C1 segment of cervical spinal cord (tissue), 14 donors: ENCODE measurements at places on chromosomes 3 and 15.

DNA sequence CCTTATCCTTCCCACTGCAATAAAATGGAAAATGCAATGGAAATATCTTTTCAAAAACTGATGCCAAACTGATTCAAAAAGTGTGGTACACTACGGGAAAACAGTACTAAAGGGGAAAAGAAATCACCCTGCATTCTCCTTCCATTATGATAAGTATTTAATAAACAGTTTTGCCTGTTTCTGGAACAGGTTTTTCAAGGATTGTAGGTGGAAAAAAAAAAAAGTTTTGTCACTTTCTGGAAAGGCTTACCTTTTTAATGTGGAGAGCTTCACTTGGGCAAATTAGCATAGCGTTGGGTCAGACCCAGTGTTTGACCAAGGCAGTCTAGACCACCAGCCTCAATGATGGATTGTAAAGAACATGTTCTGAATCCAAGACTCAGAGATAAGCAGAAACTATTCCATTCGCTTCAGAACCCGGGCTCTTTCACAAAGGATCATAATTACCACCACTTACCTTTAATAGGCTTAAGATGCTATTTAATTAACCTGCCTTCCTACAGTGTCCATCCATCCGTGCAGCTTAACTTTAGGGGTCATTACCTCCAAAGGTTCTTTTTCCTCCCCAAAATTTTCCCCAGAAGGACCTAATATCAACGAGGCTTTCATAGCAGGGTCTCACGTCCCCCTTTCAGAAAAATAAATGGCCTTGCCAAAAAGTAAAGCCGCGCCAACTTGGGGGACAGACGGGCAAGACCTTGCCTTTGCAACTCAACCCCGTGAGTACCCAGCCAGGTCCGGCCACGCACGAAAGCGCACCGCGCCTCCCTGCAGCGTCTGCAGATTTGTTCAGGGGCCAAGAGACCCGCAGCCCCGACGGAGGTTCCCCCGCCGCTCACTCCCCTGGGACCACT is 1.0 kb downstream of the DCBLD2 start:
- no peak for DNase-seq

GRCh38 chr3:52477796-52478095 is 17.4 kb upstream of the STAB1 start:
- DNase-seq, result no peak

DNA sequence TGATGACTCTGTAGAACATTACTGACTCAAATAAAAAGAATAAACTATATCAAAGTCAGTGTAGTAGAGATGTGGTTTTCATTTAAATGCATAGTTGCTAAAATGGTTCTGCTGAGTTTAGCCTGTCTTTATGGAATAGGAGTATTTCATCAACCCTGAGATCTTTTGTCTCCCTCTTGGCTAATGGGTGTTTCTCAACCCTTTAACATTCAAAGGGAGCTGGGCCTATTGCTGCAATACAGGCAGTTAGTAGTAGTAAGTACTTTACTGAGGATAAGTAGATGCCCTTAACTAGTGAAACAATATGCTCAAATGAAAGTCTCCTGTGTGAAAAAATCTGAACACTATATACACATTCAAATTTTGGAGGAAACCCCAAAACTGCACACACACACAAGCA is 184.7 kb upstream of the TTC14 start:
- DNase-seq, result no peak

GRCh38 chr3:44561076-44561475 is 6.1 kb downstream of the ZKSCAN7 start:
- no peak for DNase-seq

DNA sequence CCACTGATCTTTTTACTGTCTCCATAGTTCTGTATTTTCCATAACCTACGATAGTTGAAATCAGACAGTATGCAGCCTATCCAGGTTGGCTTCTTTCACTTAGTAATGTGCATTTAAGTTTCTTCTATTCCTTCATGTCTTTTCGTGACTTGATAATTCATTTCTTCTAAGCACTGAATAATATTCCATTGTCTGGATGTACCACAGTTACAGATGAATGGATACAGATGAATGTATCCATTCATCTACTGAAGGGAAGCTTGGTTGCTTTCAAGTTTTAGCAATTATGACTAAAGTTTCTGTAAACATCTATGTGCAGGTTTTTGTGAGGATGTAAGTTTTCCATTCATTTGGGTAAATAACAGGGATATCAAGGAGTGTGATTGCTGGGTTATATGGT is 124.8 kb downstream of the NSUN3 start:
- DNase-seq, result no peak

GRCh38 chr3:70728311-70728710 is 415.9 kb upstream of the MDFIC2 start:
- DNase-seq, result no peak

- peak; percentile 19 for DNase-seq
Observed at GRCh38 chr3:193124861-193125260, 116.2 kb upstream of the PLAAT1 start.

- no peak for DNase-seq
Observed at GRCh38 chr3:77460326-77460725, 420.4 kb downstream of the ROBO2 start.

DNA sequence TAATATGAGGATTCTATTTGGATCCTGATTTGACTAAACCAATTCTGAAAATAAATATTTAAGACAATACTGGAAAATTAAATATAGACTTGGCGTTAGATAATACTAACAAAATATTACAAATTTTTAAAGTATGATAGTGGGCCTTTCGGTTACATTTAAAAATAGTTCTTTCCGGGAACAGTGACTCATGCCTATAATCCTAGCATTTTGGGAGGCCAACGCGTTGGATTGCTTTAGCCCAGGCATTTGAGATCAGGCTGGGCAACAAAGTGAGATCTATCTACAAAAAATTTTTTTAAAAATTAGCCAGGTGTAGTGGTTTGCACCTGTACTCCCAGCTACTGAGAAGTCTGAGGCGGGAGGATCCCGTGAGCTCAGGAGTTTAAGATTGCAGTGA is 30.3 kb upstream of the GADL1 start:
- DNase-seq, result no peak

- DNase-seq, result peak; percentile 9
Observed at GRCh38 chr3:69499899-69500421, 114.1 kb upstream of the FRMD4B start.

GRCh38 chr3:74561881-74562280 is 52.6 kb downstream of the CNTN3 start:
- DNase-seq, result no peak

DNA sequence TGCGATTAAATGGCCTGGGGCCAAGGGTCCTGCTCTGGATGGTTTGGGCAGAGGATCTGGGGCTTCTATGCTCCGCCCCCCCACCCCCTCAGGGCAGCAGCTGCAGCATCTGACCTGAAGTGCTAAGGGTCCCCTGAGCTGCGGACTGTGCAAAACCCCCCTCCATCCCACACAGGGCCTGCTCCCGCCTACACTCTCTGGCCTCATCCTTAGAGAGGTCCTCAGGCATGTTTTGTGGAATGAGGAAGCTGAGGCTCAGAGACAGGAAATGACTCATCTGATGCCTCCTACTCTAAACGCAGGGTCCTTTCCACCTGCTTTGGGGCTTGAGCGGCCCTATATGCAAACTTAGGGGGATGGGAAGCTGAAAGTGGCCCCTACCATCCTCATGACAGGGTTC is 59.5 kb upstream of the CTSH start:
- DNase-seq, result no peak

DNA sequence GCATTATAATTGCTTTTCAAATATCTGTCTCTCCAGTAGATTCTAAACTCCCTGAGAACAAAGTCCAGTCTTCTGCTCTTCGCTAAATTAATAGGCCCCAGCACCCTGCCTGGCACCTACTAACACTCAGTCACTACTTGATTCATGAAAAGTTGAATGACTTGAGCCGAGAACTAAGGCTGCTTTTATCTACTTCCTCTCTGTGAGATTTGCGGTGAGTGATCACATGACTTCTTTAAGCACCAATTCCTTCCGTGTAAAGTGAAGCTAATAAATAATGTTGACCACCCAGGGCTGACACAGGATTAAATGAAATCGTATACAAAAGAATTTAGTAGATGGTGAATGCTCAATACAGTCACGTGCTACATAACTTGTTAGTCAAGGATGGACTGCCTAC is 44.6 kb upstream of the PGPEP1L start:
- no peak for DNase-seq

GRCh38 chr3:53252096-53252946 is 3.5 kb downstream of the TKT start:
- no peak for DNase-seq

GRCh38 chr15:67146234-67146633 is 80.8 kb downstream of the SMAD3 start:
- no peak for DNase-seq

DNA sequence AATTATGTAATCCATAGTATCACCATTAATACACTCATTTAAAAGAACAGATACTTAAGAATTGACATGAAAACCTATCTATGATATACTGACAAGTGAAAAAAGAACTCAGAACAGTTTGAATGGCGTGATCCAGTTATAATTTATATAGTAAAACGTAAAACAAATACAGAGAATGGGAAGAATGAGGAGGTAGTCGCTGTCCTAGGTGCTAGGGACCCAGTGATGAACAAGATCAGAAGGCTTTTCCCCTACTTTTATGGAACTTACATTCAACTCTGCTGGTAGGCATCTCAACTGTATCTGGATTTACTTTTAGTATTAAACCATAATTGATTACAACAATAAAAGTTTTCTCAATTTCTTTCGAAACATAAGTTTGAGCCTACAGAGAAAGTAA is 31.8 kb downstream of the GSK3B start:
- DNase-seq, result no peak

GRCh38 chr3:66297900-66298299 is 77.1 kb downstream of the SLC25A26 start:
- DNase-seq, result no peak

DNA sequence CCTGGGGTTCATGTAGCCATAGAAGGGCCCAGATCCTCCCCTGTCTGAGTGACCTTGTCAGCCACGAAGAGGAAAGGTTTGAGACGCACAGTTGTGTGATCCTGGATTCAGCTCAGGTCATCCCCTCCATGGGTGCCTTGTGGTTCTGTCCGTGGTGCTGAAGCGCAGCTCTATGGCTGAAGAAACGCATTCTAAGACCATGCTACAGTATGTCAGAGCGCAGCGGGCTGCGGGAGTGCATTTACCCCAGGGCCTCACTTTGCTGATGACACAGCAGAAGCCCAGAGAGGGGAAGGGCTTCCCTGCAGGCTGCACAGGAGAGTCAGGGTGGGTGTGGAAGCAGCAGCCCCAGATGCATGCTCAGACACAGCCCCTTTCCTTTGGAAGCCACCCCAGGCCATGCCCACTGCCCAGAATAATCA is 68.8 kb upstream of the IQSEC1 start:
- no peak for DNase-seq

DNA sequence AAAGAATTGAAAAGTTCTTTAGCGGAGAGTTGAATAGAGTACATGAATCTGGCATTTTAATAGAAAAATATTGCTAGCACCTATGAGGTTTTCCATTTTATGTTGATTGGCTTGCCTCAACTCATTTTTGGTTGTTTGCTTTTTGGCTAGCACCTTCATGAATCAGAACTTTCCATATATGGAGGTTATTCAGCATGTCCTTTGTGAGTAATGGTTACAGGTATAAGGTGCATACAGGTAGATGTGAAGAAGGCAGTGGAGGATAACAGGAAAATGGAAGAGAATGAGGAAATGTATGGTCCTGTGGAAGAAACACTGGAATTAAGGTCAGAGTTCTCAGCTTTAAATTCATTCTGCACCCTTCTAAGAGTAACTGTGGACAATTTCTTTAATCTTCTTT is 98.1 kb upstream of the GBE1 start:
- no peak for DNase-seq

GRCh38 chr3:52119099-52119498 is 35.1 kb downstream of the POC1A start:
- DNase-seq, result no peak

- DNase-seq, result no peak
Observed at GRCh38 chr15:69951256-69951897, 146.3 kb downstream of the TLE3 start.

GRCh38 chr3:72033666-72034428 is 248.9 kb upstream of the PROK2 start:
- no peak for DNase-seq

- no peak for DNase-seq
Observed at GRCh38 chr3:31300456-31301443, 232.0 kb upstream of the STT3B start.

DNA sequence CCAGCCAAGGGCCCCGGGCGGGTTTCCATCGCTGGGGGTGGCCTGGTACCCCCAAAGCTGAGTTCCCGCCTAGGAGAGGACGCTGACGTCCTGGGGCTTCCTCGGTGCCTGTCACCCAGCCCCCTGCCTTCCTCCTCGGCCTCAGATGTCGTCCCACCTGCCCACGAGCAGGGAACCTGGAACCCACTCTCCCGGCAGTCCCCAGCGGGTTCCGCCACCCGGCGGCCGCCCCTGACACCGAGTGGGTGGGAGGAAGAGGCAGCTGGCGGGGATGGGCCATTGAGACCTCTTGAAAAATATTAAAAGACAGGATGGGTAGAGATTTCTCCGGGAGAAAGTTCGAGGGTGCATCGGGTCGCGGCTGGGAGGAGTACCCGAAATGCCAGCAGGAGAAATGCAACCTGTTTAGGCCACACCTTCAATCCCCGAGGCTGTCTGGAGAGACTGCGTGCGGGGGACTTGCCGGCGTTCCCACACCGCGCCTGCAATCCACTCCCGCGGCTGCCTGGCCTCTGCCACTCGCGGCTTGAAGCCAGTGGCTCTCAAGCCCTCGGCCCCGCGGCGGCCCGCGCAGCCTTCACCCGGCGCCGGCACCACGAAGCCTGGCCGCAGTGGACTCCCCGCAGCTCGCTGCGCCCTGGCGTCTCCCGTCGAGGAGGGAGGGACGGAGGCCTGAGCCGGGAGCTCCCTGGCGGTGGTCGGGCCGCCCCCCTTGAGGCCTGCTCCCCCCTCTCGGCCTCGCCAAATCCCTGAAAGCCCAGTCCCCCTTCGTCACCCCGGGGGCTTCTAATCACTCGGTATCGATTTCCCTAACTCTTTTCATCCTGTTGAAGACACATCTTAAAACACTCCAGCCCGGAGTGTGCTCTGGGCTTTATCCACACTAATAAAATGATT is 8.6 kb upstream of the NR2F2 start:
- no peak for DNase-seq

DNA sequence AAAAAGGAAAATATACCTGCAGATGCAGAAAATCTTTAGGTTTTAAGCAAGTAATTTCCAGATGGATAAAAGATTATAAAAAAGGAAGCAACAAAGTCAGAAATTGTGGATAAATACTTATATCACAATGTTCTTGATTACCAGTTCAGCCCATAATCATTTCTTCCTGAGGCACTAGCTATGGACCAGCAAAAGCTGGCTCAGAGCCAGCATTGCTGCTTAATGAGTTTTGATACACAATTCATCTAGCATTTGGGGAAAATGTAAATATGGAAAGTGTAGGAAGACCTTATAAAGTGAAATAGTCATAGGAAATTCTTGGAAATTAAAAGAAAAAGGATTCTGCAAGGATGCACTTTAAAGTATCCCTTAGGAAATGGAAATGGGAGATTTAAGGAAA is 168.3 kb upstream of the GBE1 start:
- no peak for DNase-seq

DNA sequence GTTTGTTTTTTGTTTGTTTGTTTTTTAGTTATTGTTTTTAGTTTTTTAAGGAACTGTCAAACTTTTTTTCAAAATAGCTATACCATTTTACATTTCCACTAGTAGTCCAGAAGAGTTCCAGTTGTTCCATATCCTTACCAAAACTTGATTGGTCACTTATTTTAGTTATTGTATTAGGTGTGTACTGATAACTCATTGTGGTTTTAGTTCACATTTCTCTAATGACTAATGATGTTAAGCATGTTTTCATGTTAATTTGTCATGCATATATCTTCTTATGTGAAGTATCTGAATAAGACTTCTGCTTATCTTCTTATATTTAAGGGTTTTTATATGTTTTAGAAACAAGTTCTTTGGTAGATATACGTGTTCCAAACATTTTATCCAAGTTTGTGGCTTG is 89.5 kb downstream of the CD200R1L start:
- DNase-seq, result no peak
